Chondrocyte (in vitro differentiated cells): ENCODE measurements at places on chromosomes 13 and 19. TPM values are rescaled to one million over a fixed set of nuclear protein-coding genes. Genes with fewer than 3 reads are reported as not detected.
A peak's percentile ranks its signal among the peaks of the same experiment; 100 is the strongest.

DNA sequence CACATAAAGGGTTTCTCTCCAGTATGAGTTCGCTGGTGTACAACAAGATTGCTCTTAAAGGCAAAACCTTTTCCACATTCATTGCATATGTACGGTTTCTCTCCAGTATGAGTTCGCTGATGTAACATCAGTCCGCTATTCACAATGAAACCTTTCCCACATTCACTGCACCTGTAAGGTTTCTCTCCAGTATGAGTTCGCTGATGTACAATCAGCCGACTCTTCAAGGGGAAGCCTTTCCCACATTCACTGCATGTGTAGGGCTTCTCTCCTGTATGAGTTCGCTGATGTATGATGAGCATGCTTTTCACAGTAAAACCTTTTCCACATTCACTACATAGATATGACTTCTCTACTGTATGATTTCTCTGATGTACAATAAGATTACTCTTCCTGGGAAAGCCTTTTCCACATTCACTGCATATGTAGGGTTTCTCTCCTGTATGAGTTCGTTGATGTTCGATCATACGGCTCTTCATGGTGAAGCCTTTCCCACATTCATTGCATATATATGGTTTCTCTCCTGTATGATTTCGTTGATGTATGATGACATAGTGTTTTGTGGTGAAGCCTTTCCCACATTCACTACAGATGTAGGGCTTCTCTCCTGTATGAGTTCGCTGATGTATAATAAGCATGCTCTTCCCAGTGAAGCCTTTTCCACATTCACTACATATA, 6.0 kb upstream of the ZNF614 start:
- H3K4me1 ChIP-seq, result peaks cover 3% of the 10 kb centered on the region
- DNase-seq, result no peak
- no peak overlapping the region for H3K27ac ChIP-seq
- H3K27me3 ChIP-seq, result no peaks in the 10 kb centered on the region

DNA sequence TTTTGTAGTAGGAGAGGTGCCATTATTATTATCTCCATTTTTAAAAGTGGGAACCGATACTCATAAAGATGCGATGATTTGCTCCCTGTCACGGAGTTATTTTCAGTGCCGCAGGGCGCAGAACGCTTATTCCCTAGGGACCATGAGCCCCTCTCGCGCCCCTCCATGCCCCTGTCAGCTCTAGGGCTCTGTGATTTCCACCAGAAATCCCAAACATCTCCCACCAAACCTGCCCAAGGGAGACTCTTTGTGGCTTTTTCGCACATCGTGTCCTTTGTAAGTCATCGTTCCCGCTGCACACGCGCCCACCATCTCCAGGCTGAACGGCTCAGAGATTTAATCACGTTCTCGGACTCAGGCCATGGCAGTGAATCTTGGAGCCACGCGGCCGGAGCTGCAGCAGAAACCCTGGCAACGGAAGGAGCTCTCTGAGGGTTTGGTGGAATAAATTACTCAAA, 105.1 kb downstream of the DNAJC15 start:
- no peak overlapping the region for H3K27ac ChIP-seq
- peaks cover 13% of the 10 kb centered on the region for H3K4me1 ChIP-seq
- H3K36me3 ChIP-seq, result no peaks in the 10 kb centered on the region

- H3K27me3 ChIP-seq, result no peaks in the 10 kb centered on the region
- H3K27ac ChIP-seq, result no peak overlapping the region
- DNase-seq, result no peak
- H3K36me3 ChIP-seq, result no peaks in the 10 kb centered on the region
Observed at GRCh38 chr13:114204894-114205293, 25.8 kb downstream of the CFAP97D2 start.

DNA sequence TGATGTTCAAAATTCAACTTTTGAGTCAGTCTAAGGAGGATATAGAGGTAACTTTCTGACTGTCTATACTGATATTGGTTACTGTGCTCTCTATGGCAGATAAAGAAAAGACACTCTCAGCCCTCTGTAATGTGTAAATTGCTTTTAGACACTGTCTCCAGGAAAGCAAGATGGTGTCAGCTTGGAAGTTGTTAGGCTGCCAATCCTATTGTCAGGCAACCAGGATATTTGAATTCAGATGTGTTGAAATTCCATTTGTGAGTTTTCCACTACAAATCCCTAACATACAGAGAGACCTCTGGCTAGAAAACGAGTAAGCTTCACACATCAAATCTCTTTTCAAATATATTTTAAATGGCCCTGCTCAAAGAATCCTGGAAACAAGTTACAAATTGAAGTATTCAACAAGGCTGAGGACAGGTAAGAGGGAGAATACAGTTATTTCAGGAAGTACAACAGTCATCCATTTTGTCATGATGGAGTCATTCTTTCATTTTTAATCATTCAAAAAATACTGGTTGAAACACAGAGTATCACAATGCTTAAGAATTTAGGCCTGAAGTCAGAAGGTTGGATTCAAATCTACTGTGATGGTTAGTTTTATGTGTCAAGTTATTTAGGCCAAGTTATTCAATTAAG, 312.0 kb downstream of the OLFM4 start:
- H3K4me1 ChIP-seq, result no peaks in the 10 kb centered on the region
- H3K36me3 ChIP-seq, result no peaks in the 10 kb centered on the region
- H3K4me3 ChIP-seq, result no peak overlapping the region
- H3K27me3 ChIP-seq, result no peaks in the 10 kb centered on the region

- H3K4me3 ChIP-seq, result no peak overlapping the region
- no peaks in the 10 kb centered on the region for H3K27me3 ChIP-seq
- no peak overlapping the region for H3K27ac ChIP-seq
- no peak for DNase-seq
- peaks cover 14% of the 10 kb centered on the region for H3K4me1 ChIP-seq
- H3K36me3 ChIP-seq, result peaks cover 7% of the 10 kb centered on the region
Observed at GRCh38 chr13:74274916-74275315, 140.7 kb upstream of the KLF12 start.

GRCh38 chr13:77800219-77800618, 102.7 kb downstream of the SLAIN1 start:
- no peak for DNase-seq
- H3K36me3 ChIP-seq, result no peaks in the 10 kb centered on the region
- no peak overlapping the region for H3K4me3 ChIP-seq
- peaks cover 4% of the 10 kb centered on the region for H3K27me3 ChIP-seq
- H3K27ac ChIP-seq, result no peak overlapping the region

DNA sequence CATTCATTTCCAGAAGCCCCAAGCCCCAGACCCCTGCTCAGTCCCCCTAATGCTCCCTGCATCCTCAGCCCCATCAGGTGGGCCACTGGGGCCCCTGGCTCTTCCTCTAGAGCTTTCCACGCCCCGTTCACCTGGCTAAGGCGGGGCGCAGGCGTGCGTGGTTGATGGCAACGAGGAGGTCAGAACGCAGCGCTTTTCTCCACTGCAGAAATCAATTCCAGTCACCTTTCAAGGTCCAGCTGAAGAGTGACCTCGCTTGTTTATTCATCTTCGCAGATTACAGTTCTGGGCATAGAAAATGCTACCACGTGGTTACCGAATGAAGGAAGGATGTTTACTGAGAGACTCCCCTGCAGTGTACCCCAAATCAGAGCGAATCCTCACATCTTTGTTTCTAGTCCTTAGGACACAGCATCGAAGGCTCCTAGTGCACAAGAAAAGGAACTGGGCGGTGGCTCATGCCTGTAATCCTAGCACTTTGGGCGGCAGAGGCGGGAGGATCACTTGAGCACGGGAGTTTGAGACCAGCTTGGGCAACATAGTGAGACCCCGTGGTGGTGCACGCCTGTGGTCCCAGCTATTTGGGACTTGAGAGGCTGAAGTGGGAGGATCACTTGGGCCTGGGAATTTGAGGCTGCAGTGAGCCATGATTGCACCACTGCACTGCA, 828 bp upstream of the PBX4 start:
- H3K36me3 ChIP-seq, result no peaks in the 10 kb centered on the region
- no peak for DNase-seq
- H3K4me3 ChIP-seq, result peak overlapping the region; percentile 81

- no peaks in the 10 kb centered on the region for H3K4me1 ChIP-seq
- H3K27me3 ChIP-seq, result no peaks in the 10 kb centered on the region
- no peaks in the 10 kb centered on the region for H3K36me3 ChIP-seq
- DNase-seq, result no peak
- H3K27ac ChIP-seq, result no peak overlapping the region
Observed at GRCh38 chr13:86960876-86961275, 710.3 kb upstream of the SLITRK5 start.

DNA sequence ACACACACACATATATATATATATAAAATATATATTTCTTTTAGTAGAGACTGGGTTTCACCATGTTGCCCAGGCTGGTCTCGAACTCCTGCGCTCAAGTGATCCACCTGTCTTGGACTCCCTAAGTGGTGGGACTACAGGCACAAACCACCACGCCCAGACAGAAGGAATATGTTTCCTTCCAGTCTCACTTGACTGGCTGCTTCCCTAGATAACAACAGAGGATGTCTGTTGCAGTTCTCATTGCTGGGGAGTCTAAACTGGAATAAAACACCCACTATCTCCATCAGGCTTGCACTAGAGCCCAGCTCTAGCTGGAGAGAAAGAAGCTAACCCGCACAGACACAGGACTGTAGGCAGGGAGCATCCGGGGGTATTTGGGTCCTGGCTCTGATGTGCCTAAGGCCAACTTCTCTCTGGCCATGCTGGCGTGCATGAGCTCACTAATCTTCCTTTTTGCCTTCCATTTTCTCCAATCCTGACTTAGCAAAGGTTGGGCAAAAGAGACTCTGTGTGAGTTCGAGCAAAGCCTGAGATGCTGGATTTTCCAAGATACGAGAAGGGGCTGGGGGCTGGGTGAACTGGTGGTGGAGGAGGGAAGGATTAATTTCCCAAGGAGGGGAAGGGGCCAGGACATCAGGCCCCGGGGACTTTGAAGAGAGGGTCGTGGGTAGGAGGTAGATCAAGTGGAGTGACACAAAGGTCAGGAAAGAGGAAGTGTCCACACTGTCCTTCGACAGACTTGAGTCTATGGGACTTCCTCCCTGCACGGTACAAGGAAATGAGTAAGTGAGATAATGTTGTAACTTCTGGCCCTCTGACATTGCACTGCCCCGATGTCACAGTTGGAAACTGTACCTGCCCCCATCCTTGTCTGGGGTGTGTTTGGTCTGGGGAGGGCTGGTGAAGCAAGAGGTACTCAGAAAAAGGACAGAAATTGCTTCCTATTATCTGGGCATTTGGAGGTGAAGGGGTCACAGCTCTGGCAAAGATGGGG, 22.5 kb upstream of the ALOX5AP start:
- no peaks in the 10 kb centered on the region for H3K27me3 ChIP-seq
- H3K4me3 ChIP-seq, result no peak overlapping the region
- no peak for DNase-seq
- H3K27ac ChIP-seq, result no peak overlapping the region

DNA sequence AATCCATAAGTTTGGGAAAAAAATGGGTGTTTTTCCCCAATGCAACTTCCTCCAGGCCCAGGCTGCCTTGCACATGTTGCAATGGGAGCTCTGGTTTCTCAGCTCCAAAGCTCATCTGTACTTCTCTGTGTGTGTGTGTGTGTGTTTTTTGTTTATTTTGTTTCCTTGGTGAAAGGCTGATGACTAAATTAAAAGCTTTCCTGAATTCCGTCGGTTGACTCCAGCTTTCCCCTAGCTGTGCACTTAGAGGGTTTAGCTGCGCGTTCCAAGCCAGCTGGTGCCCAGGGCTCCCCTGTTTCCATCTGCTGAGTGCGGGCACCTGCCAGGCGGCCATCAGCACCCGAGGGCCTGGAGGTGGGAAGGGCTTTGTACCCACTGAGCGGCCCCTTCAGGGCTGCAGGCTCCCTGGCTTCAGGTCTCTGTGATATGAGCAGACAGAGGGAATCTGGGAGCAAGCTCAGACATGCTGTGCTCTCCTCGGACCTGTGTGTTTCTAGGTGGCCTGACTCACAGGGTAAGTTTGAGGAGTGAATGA, 129.1 kb upstream of the SOX1 start:
- H3K4me3 ChIP-seq, result no peak overlapping the region
- peaks cover 25% of the 10 kb centered on the region for H3K27me3 ChIP-seq
- H3K27ac ChIP-seq, result no peak overlapping the region
- DNase-seq, result no peak

GRCh38 chr13:111295886-111296285, 24.6 kb upstream of the TEX29 start:
- peaks cover 13% of the 10 kb centered on the region for H3K4me1 ChIP-seq
- H3K27ac ChIP-seq, result no peak overlapping the region
- H3K36me3 ChIP-seq, result peaks cover 34% of the 10 kb centered on the region
- no peaks in the 10 kb centered on the region for H3K27me3 ChIP-seq

DNA sequence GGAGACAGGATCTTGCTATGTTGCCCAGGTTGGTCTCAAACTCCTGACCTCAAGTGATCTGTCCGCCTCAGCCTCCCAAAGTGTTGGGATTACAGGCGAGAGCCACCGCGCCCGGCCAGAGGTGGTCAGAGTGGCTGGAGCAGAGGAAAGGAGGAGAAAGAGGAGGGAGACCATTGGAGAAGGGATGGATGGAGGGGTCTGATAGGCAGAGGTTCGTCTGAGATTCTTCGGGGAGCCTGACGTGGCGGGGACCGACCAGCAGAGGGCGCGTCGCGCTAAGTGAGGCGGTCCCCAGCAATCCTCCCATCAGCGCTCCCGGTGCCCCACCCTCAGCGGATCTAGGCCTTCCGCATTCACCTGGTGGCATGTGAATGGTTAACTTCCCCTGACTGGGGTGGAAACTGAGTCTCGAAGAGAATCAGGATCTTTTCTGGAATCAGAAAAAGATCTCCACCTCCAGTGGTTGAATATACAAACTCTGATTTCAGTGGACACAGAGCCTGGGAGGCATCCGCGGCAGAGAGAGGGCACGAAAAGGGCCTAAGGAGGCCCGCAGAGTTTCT, 8.8 kb downstream of the GTPBP3 start:
- no peak for DNase-seq
- peaks cover 38% of the 10 kb centered on the region for H3K4me1 ChIP-seq
- peak overlapping the region; percentile 5 for H3K27ac ChIP-seq

GRCh38 chr13:24672141-24673132, 7.8 kb upstream of the ATP12A start:
- H3K27me3 ChIP-seq, result peaks cover 8% of the 10 kb centered on the region
- peak overlapping the region; percentile 86 for H3K27ac ChIP-seq
- H3K4me1 ChIP-seq, result peaks cover 15% of the 10 kb centered on the region
- no peak overlapping the region for H3K4me3 ChIP-seq
- no peak for DNase-seq

GRCh38 chr13:110562696-110563462, 1.4 kb upstream of the RAB20 start:
- peaks cover 42% of the 10 kb centered on the region for H3K4me1 ChIP-seq
- peaks cover 1% of the 10 kb centered on the region for H3K36me3 ChIP-seq
- H3K4me3 ChIP-seq, result peak overlapping the region; percentile 83
- H3K27ac ChIP-seq, result no peak overlapping the region
- DNase-seq, result no peak

GRCh38 chr13:114147803-114148520, 15.5 kb upstream of the RASA3 start:
- H3K36me3 ChIP-seq, result no peaks in the 10 kb centered on the region
- H3K4me1 ChIP-seq, result peaks cover 5% of the 10 kb centered on the region
- no peak for DNase-seq

The CNMD gene
- total RNA-seq, result not detected in 3 replicates

The ZNF486 gene
- 4.4 to 5.5 TPM (median 5.2 TPM) in 3 replicates for total RNA-seq

The ACTMAP gene
- 7.4 to 11.3 TPM (median 10.4 TPM) in 3 replicates for total RNA-seq

The MAP1S gene
- total RNA-seq, result 34.7 to 64.4 TPM (median 61.3 TPM) in 3 replicates

The PALM3 gene
- 0.82 to 0.95 TPM (median 0.92 TPM) in 3 replicates for total RNA-seq

The C19orf33 gene
- total RNA-seq, result 2.0 to 5.2 TPM (median 2.0 TPM) in 3 replicates
